CD4-positive, alpha-beta T cell treated with Interleukin-6 at 100 ng/mL for 8 hours (primary cell): ENCODE measurements at places on chromosomes 16 and 17.

GRCh38 chr17:47636273-47637030 lies 13.3 kb upstream of the KPNB1 start:
- no peak for DNase-seq

- DNase-seq, result peak; percentile 71
Observed at GRCh38 chr16:85303354-85303883, 191.1 kb upstream of the CIBAR2 start.

DNA sequence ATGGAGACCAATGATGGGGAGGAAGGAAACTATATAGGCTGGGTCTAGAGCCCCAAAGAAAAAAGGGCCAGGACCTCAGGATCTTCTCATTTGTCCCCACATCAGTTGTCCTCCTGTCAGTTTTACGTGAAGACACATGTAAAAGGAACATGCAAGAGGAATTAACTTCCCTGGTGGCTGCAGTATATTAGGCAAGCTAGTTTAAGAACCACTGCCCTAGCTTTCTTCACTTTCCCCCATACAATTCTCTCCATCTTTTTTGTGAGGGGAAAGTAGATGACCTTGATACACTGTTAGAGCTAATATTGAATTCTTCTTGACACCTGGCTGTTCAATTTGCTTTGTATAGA lies 2.3 kb downstream of the MAP3K3 start:
- no peak for DNase-seq

DNA sequence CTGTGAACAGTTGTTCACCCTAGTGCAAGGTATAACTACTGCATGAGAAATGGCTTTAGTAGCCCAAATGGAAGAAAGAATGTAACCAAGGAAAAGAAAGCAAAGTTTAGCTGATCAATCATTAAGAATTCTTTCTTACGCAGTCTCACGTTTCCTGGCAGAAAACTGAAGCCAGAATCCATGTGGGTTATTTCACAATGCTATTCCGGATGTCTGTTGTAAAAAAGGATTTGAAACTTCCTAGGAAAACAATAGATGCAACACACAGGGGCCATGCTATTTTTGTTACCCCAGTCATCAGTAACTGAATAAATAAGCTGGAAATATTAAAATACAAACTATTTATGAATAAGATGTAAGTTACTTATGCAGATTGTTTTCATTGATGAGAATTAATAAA lies 802.5 kb downstream of the CDH8 start:
- no peak for DNase-seq

DNA sequence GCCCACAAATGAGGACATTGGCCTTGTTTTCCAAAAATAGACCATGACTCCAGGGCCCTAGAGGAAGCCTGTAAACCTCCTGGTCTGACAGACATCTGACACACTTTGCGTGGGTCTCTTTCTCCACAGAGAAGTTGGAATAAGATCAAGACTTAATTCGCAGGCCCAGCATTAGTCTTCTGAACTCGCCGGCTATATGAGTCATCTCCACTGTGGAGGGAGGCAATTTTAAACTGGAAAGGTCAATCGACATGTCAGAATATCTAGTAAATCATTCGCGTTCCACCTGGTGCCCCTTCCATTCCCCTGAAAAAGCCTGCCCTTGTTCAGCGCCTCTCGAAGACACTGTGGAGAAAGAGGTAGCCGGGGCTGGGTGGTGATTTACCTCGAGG lies 140.1 kb downstream of the CLEC16A start:
- DNase-seq, result no peak

DNA sequence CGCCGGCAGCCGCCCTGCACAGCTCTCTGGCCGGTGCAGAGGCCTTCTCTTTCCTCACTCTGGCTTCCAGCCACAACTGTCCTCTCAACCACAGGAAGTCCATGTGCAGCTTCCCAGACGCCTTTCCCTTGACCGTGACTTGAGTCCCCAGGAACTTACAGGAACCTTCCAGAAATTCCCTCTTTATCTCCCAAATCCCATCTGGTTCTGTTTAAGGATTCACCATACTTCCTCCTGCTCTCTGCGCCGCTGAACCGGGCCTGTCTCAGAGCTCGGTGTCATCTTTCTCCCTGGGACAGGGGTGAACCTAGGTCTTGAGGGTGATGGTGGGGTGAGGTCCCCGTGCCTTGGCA lies 65.2 kb upstream of the ZNF469 start:
- no peak for DNase-seq

DNA sequence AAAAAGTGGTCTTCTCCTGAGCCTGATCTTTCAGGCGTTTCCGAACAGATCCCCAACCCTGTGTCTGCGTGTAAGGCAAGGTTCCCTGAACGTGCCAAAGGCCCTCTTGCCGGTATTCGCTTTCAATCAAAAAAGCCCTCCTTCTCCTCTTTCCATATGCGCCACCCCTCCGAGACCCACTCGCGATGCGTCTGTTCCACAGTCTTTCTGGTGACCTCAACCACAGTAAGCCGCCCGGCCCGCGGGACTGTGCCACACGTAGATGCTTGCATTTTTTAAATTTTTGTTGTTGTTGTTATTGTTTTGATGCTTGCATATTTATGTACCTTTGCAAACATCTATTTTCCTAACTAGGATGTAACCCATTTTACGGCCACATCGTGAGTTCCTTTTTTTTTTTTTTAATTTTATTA lies 607 bp upstream of the PRPSAP1 start:
- DNase-seq, result no peak

GRCh38 chr16:87434146-87434667 lies 42.1 kb downstream of the MAP1LC3B start:
- DNase-seq, result no peak

DNA sequence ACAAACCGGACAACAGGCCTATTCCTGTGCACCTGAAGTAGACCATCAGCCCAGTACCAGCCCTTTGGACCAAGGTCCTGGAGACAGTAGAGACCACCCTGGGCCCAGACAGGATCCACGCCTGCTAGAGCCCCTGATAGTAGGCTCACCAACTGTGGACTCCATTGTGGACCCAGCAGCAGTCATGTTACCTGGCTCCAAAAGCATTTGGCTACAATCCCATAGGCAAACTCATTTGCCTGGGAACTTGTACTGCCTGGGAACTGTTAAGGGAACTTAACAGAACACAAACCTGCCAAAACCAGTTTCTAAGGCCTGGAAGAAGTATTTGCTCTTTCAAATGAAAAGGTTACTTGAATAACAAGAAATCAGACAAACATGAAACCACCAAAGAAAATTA lies 10.0 kb upstream of the ACSM1 start:
- DNase-seq, result no peak

DNA sequence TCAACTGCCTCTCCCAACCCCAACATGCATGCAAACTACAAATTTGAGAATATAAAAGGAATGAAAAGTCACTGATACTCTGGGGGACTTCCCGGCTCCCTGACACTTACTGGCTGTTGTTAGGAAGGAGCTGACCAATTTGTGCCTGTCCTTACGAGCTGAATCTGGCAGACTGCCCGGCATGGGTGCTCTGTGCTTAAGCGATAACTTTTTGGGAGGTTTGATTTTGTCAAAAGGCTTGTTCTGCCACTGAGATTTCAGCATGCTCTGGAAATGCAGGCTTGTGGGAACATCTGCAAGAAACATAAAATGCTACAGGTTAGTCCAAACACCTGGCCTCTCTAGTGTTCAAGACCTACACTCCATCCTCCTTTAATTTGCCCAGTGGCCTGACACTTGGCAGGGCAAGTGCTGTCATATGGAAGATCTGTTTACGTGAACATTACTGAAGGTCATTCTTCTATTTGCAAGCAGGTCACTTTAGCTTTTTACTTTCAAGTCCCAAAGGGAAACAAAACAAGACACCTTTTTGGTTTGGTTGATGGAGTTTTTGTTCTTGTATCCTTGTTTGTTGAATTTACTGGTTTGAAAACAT lies 40.6 kb downstream of the STH start:
- DNase-seq, result no peak

- no peak for DNase-seq
Observed at GRCh38 chr17:15456496-15456895, 10.9 kb downstream of the CDRT4 start.

DNA sequence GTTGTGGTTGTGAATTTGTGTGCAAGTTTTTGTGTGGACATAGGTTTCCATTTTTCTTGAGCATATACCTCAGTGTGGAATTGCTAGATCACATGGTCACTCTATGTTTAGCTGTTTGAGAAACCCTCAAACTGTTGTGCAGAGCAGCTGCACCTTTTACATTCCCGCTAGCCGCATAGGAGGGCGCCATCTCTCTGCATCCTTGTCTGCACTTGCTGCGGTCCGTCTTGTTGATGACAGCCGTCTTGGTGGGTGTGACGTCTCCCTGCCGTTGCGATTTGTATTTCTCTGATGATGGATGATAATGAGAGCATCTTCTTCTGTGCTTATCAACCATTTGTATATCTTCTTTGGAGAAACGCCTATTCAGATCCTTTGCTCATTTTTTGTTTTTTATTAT lies 25.1 kb upstream of the IL17C start:
- DNase-seq, result no peak

DNA sequence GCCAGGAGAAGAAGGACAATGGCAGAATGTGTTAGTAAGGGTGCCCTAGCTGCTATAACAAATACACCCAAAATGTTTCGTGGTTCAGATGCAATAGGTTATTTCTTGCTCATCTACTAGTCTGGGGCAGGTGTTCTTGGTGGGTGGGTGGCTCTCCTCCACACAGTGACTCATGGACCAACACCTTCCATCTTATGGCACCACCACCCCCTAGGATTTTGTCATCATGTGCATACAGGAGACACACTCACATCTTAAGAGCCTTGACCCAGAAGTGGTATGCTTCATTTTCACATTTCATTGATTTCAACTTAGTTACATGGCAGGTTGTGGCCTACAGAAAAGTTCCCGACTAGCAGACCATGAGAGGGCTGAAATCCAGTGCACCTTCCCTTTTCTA lies 114.7 kb downstream of the AMFR start:
- no peak for DNase-seq

GRCh38 chr17:60077672-60078519 lies 825 bp downstream of the HEATR6 start:
- DNase-seq, result no peak

DNA sequence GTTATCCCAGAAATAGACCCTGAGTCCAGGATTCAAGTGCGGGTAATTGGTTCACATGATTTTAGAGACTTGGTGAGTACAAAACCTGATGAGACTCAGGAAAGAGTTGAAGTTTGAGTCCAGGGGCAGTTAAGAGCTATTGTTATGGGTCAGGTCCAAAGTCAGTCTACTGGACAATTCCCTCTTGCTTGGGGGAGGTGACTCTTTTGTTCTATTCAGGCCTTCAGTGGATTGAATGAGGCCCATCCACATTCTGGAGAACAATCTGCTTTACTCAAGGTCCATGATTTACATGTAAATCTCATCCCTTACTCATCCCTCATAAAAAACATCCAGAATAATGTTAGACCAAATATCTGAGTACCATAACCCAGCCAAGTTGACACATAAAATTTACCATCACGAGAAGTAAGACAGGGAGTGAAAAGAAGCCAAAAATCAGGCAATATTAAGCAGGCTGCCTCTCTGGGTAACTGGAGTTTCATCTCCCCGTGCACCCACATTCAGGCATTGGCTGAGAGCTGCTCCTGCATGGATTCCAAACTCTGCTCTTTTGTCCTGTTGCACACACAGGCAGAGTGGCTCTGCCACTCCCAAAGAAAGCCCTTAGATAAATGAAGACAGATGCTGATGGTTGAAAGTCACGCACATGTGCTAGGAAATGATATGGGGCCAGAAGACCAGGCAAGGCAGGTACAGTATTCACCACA lies 156.0 kb upstream of the SALL1 start:
- no peak for DNase-seq

- no peak for DNase-seq
Observed at GRCh38 chr17:80153004-80153403, 6.1 kb upstream of the EIF4A3 start.
